ENCODE measurements at places on chromosomes 3 and 15.

DNA sequence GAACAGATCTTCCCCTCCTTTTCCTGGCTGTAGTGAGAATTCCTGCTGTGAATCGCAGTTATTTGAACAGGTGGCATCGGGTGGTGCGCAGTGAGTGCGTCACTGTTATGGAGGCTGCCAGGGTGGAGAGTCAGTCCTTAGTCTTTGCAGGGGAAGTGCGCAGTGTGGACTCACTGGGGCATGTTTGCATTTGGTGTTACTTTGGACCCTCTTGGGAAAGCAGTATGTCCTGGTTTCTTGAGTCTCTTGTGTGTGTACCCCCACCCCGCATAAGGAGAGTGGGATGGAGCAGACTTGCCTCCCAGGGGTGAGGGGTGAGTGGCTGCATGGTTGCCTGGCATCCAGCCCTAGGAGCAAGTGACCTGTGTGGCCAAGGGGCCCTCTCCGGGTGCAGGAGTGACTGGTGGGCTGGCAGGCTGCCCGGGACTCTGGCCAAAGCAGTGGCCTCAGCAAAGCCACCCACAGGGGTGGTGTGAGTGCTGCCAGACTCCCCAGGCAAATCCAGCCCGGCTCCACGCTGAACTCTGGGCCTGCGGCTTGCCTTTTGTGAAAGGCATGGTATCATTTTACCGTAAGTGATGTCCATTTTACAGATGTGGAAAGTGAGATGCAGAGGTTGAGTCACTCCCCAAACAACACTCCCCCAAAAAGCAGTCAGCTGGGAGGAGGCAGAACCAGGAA, 46.4 kb downstream of the DNASE1L3 start:
- no peak for DNase-seq

GRCh38 chr3:38346587-38347410, at the start of gene XYLB:
TSS of gene XYLB (plus strand) at chr3:38346785. CDS start at chr3:38346869, 84 bp downstream.
- no peak for DNase-seq

DNA sequence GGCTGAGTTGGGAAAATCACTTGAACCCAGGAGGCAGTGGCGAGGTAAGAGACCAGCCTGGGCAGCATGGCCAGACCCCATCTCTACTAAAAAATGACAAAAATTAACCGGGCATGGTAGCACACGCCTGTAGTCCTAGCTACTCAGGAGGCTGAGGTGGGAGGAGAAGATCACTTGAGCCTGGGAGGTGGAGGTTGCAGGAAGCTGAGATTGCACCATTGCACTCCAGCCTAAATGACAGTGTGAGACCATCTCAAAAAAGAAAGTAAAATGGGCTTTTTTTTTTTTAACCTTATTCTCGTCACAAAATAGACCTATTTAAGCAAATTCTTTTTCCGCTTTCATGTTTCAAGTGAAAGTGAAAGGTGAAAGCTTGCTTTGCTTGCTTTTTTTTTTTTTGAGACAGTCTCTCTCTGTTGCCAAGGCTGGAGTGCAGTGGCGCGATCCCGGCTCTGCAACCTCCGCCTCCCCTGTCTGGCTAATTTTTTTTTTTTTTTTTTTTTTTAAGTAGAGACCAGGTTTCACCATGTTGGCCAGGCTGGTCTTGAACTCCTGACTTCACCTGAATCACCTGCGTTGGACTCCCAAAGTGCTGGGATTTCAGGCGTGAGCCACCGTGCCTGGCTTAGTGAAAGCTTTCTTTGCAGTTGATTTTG, 3.6 kb downstream of the PDIA3 start:
- DNase-seq = no peak

GRCh38 chr3:47419083-47420043, 38.5 kb downstream of the PTPN23 start:
- DNase-seq = no peak

DNA sequence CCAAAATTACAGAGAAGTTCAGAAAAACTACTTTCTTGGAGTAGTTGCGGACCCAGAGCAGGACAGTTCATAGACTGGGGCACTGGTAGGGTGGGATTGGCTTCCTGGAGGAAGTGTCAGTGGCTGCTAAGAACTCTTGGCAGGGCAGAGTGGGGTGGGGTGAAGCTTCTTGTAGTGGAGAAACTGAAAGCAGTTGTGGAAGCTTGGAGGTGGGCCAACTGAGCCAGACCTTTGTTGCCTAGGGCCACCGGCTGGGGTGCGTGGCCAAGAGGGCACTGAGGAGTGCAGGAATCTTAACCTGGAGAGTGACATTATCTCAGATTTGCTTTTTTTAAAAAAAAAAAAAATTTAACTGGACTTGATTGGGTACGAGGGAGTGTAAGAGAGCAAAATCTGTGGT, 3.1 kb downstream of the KAT2B start:
- no peak for DNase-seq

GRCh38 chr15:21262851-21263425, 177.4 kb downstream of the POTEB3 start:
- no peak for DNase-seq
